Activated CD8-positive, alpha-beta memory T cell treated with anti-CD3 and anti-CD28 coated beads for 4 hours (primary cell): ENCODE measurements at places on chromosomes 1 and 21.

GRCh38 chr1:154877370-154877974 lies 7.4 kb upstream of the KCNN3 start:
- DNase-seq: no peak

- no peak for DNase-seq
Observed at GRCh38 chr1:187568067-187568466, 739.3 kb downstream of the PLA2G4A start.

GRCh38 chr1:206709772-206710459 lies 25.2 kb downstream of the MAPKAPK2 start:
- no peak for DNase-seq

GRCh38 chr1:116777831-116778830 lies 23.9 kb downstream of the CD2 start:
- no peak for DNase-seq
